ENCODE measurements at places on chromosomes 3 and 15. TPM values are rescaled to one million over a fixed set of nuclear protein-coding genes. Genes with fewer than 3 reads are reported as not detected.

Gene SEMA3F
- 16.5 TPM for total RNA-seq

Gene CA12
- total RNA-seq, result 64.9 TPM

Gene P3H2
- total RNA-seq, result 3.1 TPM

Gene SGO1
- 5.1 TPM for total RNA-seq

Gene TOP2B
- total RNA-seq, result 18.8 TPM

Gene DGKG
- 0.36 TPM for total RNA-seq

Gene CIB2
- 0.44 TPM for total RNA-seq

Gene SCN11A
- total RNA-seq, result not detected

Gene GPR160
- 32.1 TPM for total RNA-seq

Gene TXNRD3
- total RNA-seq, result 4.5 TPM

Gene C2CD4A
- total RNA-seq, result 0.10 TPM

Gene MELTF
- 15.3 TPM for total RNA-seq

Gene ALCAM
- 5.5 TPM for total RNA-seq

Gene TMEM108
- not detected for total RNA-seq

Gene PKM
- 1,702 TPM for total RNA-seq

Gene GOLGA8O
- total RNA-seq, result not detected

Gene TICRR
- 15.2 TPM for total RNA-seq

Gene TRH
- not detected for total RNA-seq

Gene SEMA3B
- 94.2 TPM for total RNA-seq

Gene CCR1
- total RNA-seq, result not detected

Gene FMN1
- total RNA-seq, result 11.5 TPM

Gene PCLAF
- total RNA-seq, result 80.0 TPM
